Activated T-cell treated with anti-CD3 and anti-CD28 coated beads for 48 hours (primary cell): ENCODE measurements at places on chromosomes 12 and 14.

DNA sequence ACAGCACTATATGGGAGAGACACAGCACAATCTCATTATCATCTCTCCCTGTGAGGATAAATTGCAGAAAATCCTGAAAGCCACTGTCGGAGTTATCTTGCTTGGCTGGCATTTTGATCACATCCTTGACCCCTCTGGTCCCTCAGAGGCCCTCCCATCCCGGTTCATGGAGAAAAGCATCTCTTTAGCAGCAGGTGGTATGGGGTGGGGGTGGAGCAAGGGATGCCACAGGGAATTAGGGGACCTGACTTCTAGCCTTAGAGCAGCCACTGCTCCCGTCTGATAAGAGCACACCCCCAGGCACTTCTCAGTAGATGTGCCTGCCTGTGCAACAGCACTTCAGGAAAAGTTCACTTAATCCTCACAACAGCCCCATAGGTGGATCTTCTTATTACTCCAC, 38.6 kb downstream of the GRIN2B start:
- DNase-seq = no peak

GRCh38 chr14:81280136-81280791, 59.5 kb upstream of the GTF2A1 start:
- no peak for DNase-seq

DNA sequence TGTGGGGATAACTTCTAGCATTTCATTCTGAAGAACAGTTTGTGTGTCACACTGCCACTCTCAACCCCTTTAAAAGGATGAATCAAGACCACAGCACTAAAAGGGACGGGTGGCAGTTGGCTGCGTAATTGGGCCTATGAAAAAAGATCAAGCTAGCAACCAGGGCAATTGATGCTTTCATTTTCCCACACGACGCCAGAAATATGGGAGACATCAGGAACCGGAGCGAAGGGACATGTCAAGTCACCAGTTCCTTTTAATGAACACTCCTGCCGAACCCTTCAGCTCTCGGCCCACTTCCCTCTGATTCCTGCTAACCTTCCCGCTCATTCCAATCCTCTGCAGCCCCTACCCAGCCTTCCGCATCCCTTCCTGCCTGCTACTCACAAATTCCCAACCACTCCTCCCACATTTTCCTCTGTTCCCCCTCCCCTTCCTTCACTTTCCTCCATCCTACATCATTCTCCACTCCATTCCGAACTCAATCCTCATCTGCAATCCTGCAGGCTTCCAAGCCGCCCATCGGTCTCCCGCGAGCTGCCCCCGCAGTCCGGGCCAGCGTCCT, 753 bp downstream of the CSRNP2 start:
- DNase-seq = no peak

GRCh38 chr14:70139384-70139783, 49.4 kb downstream of the SLC8A3 start:
- DNase-seq = no peak

GRCh38 chr12:52871291-52872039, 22.7 kb upstream of the KRT78 start:
- DNase-seq = no peak

DNA sequence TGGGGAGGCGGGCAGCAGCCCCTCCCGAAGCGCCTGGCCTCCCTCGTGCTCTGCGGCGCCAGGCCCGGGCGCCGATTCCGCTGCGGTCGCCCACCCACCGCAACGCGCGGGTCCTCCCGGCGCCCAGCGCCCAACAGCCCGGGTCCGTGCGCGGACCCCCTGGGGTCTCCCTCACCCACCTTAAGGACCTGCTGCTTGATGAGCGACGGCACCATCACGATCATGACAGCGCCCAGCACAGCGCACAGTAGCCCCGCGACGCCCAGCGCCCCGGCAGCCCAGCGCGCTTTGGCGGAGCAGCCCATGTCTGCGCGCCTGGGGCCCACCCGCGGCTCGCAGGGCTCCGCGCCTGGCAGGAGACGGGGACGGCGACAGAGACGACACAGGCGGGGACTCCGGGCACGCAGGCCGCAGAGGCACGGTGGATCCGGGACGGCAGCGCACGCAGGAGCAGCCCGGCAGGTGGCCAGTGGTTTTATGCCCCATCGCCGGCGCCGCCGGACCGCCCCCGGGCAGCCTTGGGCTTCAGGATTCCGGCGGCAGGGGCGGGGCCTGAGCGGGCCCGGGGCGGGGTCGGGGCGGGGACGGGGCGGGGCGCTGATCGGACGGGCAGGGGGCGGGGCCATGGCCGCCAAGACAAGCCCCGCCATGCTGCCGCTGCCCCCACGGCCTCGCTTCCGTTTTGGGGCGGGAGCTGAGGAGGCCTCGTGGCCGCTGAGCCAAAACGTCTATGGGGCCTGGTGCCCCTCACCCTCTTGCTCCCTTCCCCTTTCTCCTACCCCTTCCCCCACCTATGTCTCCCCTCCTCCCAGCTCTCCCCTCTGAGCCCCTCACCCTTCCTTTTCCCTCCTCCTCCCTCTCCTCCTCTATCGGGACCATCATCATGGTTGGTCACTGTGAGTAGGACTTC, at the start of gene SCARB1:
SCARB1 (minus strand) TSS at position 449 of the 910 bp plus-strand sequence; CDS start at position 305, 144 bp downstream.
- DNase-seq = peak; percentile 82

DNA sequence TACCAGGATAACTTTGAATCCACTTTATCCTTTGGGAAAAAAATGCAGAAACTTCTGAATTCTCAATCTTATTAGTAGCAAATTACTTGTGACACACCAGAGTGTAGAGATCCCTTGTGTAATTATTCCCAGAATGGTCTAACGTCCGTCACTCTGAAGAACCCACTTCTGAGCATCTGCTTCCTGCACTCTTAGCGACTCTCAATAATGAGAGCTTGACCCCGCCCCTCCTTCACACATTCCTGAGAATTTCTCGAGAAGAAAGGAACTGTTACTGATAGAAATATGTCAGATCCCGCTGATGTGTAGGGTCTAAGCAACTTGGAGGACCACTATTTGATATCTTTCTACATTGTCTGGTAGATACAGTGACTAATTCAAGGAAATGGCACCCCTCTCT, 218.3 kb upstream of the PDZRN4 start:
- DNase-seq = no peak

- DNase-seq = no peak
Measured at GRCh38 chr12:108629824-108630476, 3.7 kb downstream of the SELPLG start.

GRCh38 chr12:94211021-94211420, 62.6 kb downstream of the PLXNC1 start:
- no peak for DNase-seq

DNA sequence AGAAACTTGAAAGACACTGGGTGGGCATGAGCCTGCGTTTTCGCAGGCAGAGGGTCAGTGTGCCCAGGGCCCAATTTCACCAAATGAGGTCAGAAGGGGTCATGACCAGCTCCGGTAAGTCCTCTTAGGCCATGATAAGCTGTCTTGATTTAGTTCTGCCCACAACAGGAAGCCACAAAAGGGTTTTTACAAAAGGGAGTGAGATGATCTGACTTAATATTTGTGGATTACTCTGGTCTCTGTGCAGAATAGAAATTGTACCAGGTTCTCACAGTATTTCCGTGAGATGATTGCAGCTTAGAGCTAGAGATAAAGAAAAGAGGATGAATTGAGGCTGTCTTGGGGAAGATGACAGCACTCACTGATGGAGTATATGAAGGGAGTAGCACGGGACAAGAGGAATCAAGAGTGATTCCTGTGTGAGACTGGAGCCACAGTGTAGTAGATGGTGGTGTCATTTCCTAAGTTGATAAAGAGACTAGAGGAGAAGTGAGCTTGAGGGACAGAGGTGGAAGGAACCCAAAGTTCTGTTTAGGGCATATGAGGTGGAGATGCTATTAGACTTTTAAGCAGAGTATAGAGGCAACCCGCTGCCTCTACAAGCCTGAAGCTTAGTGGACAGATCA, 288.3 kb upstream of the AMIGO2 start:
- no peak for DNase-seq

DNA sequence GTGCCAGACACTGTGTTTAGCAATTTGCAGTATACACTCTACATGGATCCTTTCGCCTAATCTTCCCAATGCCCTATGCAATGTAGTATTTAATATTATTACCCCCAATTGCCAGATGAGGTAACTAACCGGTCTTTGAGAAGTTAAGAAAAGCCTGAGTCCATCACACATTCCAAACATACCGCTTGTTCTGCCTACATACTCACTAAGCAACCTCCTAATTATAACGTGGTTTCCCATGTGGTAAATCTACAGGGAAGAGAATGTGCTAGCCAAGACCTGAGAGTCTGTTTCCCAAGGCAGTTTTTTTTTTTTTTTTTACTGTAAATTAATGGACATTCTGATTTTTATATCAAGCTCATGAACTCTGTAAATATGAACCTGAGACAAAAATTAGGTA, 37.2 kb downstream of the ATP2B1 start:
- DNase-seq = no peak

DNA sequence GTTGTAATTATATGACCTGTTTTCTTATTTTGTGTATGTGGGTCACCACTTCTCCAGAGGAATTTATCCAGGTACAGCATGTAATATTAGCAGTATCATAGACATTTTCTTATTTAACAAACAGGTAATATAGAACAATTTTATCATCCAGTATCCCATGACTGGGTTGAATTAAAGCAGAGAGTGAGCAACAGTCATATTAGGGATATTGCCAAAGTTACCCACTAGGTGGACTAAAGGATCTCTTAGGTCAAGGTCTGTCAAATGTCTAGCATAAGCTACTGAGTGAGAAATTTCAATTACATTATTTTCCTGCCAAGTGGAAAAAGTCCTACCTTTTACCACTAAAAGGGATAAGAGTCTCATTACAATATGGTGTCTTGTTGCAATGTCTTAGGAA, 62.1 kb upstream of the TRIM9 start:
- DNase-seq = no peak

- DNase-seq = no peak
Measured at GRCh38 chr12:11694528-11694927, 45.1 kb downstream of the ETV6 start.

DNA sequence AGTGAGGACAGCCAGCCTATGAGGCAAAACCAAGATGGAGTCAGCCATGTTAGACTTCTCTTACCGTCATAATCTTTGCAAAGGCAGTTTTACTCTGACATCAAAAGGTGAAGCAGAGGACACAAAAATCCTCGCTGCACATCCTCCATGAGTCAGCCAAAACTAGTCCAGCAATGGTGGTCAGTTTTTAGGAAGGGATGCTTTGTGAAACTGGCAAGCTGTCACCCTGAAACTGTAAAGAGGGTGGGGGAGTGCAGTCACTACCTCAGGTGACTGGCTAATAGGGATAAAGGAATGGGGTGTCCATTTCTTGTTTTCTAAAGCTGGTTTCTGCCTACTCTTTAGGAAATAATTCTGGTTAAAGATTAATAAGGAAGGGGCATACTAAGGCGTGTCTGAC, 5.4 kb upstream of the CIPC start:
- no peak for DNase-seq

DNA sequence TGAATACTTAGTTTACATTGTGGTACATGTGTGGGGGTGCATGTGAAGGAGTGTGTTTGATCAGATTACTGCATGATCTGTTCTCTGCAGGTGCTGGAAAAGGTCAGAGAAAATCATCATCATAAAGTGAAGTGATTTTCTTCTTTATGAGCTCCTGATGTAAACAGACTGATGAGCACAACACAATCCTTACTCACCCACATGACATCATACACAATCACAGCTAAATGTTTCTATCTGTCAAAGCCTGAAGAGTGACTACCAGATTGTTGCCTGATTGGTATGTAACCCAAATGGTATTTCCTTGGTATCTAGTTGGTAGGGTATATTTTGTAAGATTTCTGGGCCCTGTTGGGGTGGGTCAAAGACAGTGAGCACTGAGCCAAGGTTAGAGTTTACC, 270.8 kb downstream of the FOXG1 start:
- no peak for DNase-seq

- no peak for DNase-seq
Measured at GRCh38 chr14:29108908-29109307, 342.3 kb downstream of the FOXG1 start.

- DNase-seq = no peak
Measured at GRCh38 chr12:122724641-122725243, 5.9 kb downstream of the HCAR1 start.

DNA sequence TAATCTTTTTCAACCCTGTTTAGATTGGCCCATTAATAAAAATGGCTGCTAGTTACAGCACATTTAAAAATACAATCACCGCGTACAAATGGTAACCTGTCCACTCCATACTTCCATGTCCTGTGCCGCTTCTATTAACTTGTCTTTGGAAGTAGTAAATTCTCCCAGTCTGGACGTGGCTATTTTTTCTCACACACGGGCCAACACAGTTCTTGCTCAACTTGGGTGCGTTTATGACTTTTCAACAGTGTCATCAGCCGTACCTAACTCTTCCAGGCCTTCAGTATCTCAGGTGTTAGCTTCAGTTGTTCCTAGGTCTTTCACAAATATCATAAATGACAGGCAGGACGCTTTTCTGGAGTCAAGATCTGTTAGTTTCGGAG, 475 bp upstream of the PCNX1 start:
- DNase-seq = no peak

GRCh38 chr12:64780531-64781279, 21.5 kb upstream of the GNS start:
- peak; percentile 11 for DNase-seq

GRCh38 chr14:22386924-22387775, 201.9 kb downstream of the DAD1 start:
- no peak for DNase-seq

GRCh38 chr12:47989666-47990065, 14.6 kb downstream of the COL2A1 start:
- no peak for DNase-seq

DNA sequence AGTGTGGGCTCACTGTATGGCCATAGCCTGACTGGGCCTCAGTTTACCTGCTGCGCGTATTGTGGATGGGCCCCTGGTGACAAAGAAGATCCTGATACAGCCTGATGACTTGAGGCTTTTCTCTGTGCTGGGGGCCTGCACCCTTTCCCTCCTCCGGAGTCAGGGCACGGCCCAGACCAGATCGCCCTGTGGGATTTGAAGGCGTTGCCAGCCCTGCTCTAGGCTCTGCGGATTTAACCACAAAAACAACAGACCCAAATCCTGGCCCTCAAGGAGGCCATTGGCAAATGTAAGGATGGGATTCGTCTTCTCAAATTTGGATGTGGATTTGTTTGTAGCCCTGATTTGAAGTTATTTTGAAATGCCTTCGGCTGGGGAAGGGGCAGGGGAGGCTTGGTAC, 195.8 kb downstream of the TSPAN9 start:
- DNase-seq = no peak

DNA sequence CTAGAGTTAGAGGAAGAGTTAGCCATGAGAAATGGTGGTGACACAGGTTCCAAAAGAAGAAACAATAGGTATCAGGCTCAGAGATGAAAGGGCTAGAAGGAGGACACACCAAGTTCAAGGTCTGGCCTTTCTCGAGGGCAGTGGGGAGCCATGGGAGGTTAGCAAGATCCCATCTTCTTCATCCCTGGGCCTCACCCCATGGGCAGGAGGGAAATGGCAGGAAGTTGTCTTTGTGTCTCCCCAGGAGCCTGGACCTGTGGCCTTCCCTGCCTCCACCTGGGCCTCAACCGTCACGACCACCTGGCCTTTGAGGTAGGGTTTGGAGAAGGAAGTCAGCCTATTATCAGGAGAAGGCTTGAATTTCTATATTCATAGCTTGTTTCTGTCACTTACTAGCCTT, 5.8 kb upstream of the AQP2 start:
- no peak for DNase-seq

- no peak for DNase-seq
Measured at GRCh38 chr14:60573943-60574495, 65.1 kb downstream of the SIX6 start.
